ENCODE measurements at places on chromosomes 3 and 15.

- no peak for DNase-seq
Observed at GRCh38 chr15:85402195-85402881, 21.9 kb downstream of the AKAP13 start.

GRCh38 chr15:39741258-39741657 is 41.4 kb downstream of the FSIP1 start:
- DNase-seq: no peak

- DNase-seq: no peak
Observed at GRCh38 chr3:122215592-122216298, 32.3 kb downstream of the CASR start.

DNA sequence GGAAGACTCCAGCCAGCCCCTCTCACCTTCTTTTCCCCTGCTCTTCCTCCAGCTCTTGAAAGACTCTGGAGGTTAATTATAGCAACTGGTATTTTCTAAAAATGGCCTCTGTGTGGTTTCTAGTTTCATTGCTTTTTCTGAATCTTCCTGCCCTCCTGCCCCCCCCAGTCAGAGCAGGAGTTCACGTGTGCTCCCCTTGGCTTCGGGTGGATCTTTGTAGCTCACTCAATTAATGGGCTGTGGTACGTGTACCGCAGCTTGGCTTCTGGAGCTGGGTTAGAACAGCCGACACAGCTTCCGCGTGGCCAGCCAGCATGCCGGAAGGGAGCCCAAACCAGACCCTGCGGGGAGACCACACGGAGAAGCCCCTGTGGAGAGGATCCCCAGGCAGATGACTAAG is 31.5 kb downstream of the TM2D3 start:
- no peak for DNase-seq

DNA sequence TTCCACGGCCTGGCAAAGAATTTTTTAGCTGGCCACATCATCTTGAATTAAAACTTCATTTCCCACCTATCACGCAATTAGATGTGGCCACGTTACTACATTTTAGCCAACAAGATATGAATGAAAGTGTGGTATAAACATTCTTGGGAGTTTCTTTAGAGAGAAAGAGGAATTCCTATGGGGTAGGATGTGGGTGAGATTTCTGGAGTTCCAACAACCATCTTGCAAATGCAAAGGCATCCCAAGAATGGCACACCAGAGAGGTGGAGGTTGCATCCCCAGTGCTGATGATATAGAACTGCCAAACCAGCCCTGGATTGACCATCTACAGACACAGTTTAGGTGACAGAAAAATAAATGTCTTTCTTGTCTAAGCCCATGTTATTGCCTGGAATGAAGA is 66.3 kb upstream of the AKAP13 start:
- DNase-seq: no peak

DNA sequence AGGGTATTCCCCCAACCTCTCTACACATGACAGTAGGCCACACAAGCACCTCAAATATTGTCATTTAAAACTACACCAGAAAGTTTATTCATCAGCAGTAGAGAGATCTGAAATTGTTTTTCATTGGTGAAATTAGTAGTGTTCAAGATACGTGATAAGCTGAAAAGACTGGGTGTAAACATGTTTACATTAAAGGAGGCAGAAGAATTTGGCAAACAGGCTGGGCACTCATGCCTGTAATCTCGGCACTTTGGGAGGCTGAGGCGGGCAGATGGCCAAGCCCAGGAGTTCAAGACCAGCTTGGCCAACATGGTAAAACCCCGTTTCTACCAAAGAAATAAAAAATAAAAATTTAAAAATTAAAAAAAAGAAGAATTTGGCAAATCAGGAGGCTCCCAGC is 255.6 kb downstream of the FOXP1 start:
- DNase-seq: no peak

GRCh38 chr3:48548126-48548525 is 8.5 kb downstream of the PFKFB4 start:
- DNase-seq: no peak

- no peak for DNase-seq
Observed at GRCh38 chr15:87724330-87724729, 532.2 kb downstream of the NTRK3 start.

DNA sequence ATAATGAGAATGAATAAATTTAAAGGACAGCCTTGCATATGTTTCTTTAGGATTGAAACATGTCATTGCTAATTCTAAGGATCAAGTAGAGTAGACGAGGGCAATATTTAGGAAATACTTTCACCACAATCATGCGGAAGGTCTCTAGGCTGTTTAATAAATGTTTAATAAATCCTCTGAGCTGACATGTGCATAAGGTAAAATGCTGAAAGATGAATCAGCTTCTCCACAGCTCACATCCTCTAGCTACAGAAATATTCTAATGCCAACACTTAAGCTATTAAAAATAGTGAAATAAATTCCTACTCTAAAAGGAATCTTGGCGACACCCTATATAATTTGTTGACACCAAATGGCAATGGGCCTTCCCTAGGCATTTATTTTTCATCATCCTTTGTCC is 407.3 kb downstream of the TBL1XR1 start:
- DNase-seq: no peak
